Activated naive CD8-positive, alpha-beta T cell treated with anti-CD3 and anti-CD28 coated beads, Interleukin-2, amount 10 ng/mL, durations not matched to agents 7 days and 5 days (primary cell): ENCODE measurements at places on chromosomes 5 and 9. TPM values are rescaled to one million over a fixed set of nuclear protein-coding genes. Genes with fewer than 3 reads are reported as not detected.

- no peak overlapping the region for H3K4me3 ChIP-seq
- H3K27me3 ChIP-seq = no peaks in the 10 kb centered on the region
- H3K36me3 ChIP-seq = peaks cover 44% of the 10 kb centered on the region
- H3K27ac ChIP-seq = no peak overlapping the region
These were observed 6.5 kb downstream of the TMEM161B start for GRCh38 chr5:88262116-88262515.

DNA sequence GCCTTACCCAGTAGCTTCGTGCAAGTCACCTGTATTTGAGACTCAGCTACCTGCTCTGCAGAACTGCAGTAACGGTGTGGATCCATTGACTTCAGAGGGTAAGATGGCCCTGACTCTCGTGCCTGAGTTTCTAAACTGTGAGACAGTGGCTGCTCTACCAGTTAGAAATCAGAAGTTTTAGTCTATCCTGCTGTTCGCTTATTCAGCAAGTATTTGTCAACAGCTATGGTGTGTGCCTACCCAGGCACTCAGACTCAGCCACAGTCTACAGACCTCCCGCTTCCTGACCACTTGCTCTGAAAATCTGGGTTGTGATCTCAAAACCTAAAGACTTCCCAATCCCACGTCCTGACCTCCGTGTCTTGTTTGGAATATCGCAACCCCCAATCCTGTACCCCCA is 13.5 kb downstream of the AQP3 start:
- no peaks in the 10 kb centered on the region for H3K27me3 ChIP-seq
- H3K27ac ChIP-seq = no peak overlapping the region
- peaks cover 7% of the 10 kb centered on the region for H3K4me1 ChIP-seq

GRCh38 chr5:95583992-95584391 is 29.1 kb downstream of the ARSK start:
- H3K4me3 ChIP-seq = no peak overlapping the region
- H3K27ac ChIP-seq = no peak overlapping the region
- no peak for DNase-seq
- no peaks in the 10 kb centered on the region for H3K27me3 ChIP-seq
- peaks cover 18% of the 10 kb centered on the region for H3K36me3 ChIP-seq

- no peak for DNase-seq
- peaks cover 15% of the 10 kb centered on the region for H3K4me1 ChIP-seq
- H3K27me3 ChIP-seq = no peaks in the 10 kb centered on the region
- no peak overlapping the region for H3K4me3 ChIP-seq
- no peaks in the 10 kb centered on the region for H3K36me3 ChIP-seq
These were observed 65.6 kb downstream of the ANKRD55 start for GRCh38 chr5:56167519-56167918.

DNA sequence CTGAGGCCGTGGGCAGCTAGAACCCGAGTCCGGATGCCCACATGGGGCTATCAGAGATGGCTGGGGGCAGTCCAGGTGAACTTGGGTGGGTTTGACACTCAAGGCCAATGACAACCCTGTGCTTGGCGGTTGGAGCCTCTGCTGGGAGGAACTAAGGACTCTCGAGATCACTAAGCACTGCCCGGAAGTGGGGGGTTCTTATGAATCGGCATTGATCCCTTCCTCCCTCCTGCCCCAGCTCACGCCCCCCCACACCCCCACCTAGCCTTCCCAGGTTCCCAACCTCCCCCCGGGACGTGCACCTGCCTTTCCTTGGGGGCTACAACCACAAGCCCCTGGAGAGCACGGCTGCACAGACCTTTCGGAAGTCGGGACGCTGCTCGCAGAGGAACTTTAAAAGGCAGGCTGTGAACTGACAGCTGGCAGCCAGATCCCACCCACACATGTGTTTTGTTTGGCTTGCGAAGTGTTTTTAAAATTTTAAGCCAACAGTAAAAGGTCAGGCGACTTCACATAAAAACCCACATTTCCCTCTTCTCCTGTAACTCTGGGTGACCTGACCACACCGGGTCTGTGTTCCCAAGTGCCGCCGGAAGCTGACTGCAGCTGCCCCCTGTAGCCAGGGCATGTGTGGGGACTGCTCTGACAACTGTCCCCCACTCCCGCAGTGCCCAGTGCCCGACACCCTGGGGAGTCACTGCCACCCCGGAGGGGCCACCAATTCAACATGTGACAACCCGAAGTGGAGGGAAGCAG is 5.1 kb upstream of the RALGDS start:
- H3K27ac ChIP-seq = peak overlapping the region; percentile 73
- H3K4me1 ChIP-seq = peaks cover 58% of the 10 kb centered on the region
- no peaks in the 10 kb centered on the region for H3K27me3 ChIP-seq
- peak overlapping the region; percentile 62 for H3K4me3 ChIP-seq
- DNase-seq = no peak
- H3K36me3 ChIP-seq = peaks cover 10% of the 10 kb centered on the region

- H3K27me3 ChIP-seq = no peaks in the 10 kb centered on the region
- H3K36me3 ChIP-seq = no peaks in the 10 kb centered on the region
- no peak overlapping the region for H3K4me3 ChIP-seq
- H3K4me1 ChIP-seq = no peaks in the 10 kb centered on the region
- DNase-seq = no peak
These were observed 104.2 kb downstream of the TRIM32 start for GRCh38 chr9:116791326-116791725.

GRCh38 chr9:133423216-133423615 is 1.0 kb downstream of the ADAMTS13 start:
- peaks cover 18% of the 10 kb centered on the region for H3K27me3 ChIP-seq
- H3K4me3 ChIP-seq = no peak overlapping the region
- H3K4me1 ChIP-seq = peaks cover 21% of the 10 kb centered on the region

DNA sequence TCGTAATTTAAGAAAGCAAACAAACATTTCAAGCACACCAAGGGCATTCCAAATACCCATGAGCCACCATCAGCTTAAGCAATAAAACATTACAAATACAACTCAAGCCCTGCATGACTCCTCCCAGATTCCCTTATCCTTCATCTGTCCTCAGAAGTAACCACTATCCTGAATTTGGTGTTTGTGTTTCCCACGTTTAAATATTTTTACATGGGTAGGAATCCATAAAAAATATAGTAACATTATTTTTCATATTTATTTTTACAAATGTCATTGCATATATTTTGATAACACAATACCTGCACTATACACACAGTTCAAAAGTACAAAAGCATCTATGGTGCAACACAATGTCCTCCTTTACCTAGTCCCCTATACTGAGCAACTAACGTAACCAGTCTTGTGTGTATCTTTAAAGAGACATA is 6.4 kb downstream of the PRKAA1 start:
- no peak for DNase-seq
- H3K36me3 ChIP-seq = peaks cover 44% of the 10 kb centered on the region
- H3K27ac ChIP-seq = no peak overlapping the region
- peaks cover 33% of the 10 kb centered on the region for H3K4me1 ChIP-seq
- H3K27me3 ChIP-seq = no peaks in the 10 kb centered on the region

DNA sequence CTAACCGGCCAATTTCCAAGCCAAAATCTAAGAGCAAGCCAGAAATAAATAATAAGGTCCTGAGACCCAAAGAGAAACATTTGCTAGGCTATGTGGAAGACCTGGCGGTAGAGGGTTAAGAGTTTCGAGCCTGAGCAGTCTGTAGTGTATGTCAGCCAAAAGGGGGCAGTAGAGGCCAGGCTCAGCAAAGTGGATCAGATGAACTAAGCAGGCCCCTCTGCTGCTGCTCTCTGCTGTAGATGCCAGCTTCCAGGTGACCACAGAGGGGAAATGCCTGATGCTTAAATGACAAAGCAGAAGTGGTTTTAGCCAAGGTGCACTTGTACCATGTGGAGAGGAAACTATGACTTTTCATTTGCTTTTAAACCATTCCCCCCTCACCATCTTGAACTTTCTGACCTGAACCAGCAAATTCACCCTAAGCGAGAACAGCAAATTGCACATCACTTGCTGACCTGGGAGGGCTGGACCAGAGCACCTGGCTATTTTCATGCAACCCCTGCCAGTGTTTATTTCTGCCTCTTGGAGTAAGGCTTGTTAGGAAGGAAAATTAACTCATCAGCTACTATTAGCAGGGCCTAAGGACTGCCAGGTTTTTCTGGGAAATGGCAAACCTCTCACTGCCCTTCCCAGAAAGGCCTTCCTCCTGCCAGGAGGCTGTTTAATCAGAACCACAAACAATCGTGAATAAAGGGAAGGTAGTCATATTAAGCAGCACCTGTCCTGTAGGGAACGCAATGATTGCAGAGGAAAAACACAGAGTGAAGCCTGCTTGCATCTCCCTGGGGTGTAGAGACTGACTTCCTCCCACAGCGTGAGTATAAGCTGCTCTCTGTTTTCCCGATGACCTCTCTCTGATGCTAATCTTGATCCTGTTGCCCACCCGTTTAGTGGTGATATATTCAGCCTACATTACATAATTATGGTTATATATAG is 818.2 kb downstream of the TLR4 start:
- no peak overlapping the region for H3K4me3 ChIP-seq
- H3K27ac ChIP-seq = no peak overlapping the region
- DNase-seq = no peak
- H3K27me3 ChIP-seq = no peaks in the 10 kb centered on the region
- no peaks in the 10 kb centered on the region for H3K36me3 ChIP-seq
- H3K4me1 ChIP-seq = no peaks in the 10 kb centered on the region

GRCh38 chr5:134758176-134758503 is 439 bp upstream of the DDX46 start:
- peaks cover 31% of the 10 kb centered on the region for H3K4me1 ChIP-seq
- H3K4me3 ChIP-seq = peak overlapping the region; percentile 99
- DNase-seq = no peak
- H3K27me3 ChIP-seq = no peaks in the 10 kb centered on the region
- peaks cover 1% of the 10 kb centered on the region for H3K36me3 ChIP-seq

DNA sequence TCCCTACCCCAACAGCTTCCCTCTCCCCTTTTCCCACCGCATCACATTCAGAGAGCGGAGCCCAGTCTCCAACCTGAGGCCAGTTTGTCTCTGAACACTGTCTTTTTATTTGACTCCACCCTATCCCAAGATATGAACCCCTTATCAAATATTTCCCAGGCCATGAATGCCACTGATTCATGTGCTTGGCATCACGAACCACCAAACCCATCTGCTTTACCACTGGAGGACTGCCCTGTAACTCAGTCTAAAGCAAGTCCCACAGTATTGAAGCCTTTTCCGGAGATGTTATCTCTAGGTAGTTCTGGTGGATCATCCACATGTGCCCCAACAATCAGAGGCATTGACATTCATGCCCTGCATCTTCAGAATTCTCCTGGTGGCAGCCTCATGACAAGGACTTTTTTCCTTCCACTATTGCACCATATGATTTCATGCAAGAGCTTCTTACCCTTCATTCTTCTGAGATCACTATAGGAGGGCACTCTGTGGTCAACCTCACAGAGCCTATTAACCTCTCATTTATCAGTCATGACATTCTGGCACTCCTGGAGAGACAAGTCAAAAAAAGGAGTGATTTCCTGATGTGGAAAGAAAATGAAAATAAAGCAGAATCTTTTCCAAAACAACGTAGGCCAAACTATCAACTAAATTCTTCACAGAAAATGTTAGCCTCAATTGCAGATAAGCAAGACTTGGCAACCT is 12.3 kb upstream of the SPATA31D4 start:
- H3K27me3 ChIP-seq = no peaks in the 10 kb centered on the region
- DNase-seq = no peak
- no peak overlapping the region for H3K27ac ChIP-seq
- no peaks in the 10 kb centered on the region for H3K36me3 ChIP-seq
- H3K4me1 ChIP-seq = no peaks in the 10 kb centered on the region

- H3K27me3 ChIP-seq = no peaks in the 10 kb centered on the region
- no peak overlapping the region for H3K27ac ChIP-seq
- DNase-seq = no peak
- H3K36me3 ChIP-seq = peaks cover 51% of the 10 kb centered on the region
These were observed 54.2 kb downstream of the NAA35 start for GRCh38 chr9:85995097-85995496.

DNA sequence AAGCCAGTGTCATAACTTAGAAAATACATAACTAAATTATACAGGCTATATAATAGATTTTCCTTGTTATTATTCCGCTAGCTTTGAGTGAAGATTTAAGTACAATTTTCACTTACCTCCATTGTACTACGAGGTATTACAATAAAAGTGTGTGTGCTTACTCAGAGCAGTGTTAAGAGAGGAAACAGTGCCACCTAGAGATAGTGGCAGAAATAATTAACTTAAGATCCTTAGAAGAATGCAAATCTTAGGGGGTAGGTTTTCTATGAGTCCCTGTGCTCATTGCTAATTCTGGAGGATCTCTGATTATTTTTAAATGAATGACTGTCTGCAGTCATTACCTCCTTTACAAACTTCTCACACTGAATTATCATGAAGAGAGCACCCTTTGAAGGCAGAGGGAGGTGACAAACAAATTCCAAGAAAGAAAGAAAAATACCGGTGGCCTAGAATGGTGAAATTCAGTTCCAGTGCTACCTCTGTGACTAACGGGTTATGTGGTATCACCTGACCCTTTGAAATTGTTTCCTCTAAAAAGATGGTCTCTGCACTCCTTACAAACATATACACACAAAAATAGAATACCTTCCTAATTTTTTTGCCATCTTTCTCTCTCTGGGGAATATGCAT is 379.8 kb downstream of the TRIM36 start:
- no peaks in the 10 kb centered on the region for H3K4me1 ChIP-seq
- no peak overlapping the region for H3K27ac ChIP-seq
- no peak for DNase-seq
- no peak overlapping the region for H3K4me3 ChIP-seq
- H3K36me3 ChIP-seq = no peaks in the 10 kb centered on the region

GRCh38 chr5:105288946-105289345 is 1726.4 kb upstream of the NUDT12 start:
- H3K27me3 ChIP-seq = no peaks in the 10 kb centered on the region
- no peaks in the 10 kb centered on the region for H3K4me1 ChIP-seq
- no peak for DNase-seq
- H3K4me3 ChIP-seq = no peak overlapping the region

- H3K27ac ChIP-seq = no peak overlapping the region
- H3K4me1 ChIP-seq = peaks cover 9% of the 10 kb centered on the region
- H3K36me3 ChIP-seq = no peaks in the 10 kb centered on the region
- H3K4me3 ChIP-seq = no peak overlapping the region
- H3K27me3 ChIP-seq = peaks cover 11% of the 10 kb centered on the region
These were observed 16.1 kb downstream of the PDLIM4 start for GRCh38 chr5:132273631-132274030.

- H3K4me3 ChIP-seq = no peak overlapping the region
- no peaks in the 10 kb centered on the region for H3K36me3 ChIP-seq
- no peaks in the 10 kb centered on the region for H3K4me1 ChIP-seq
- DNase-seq = no peak
- no peaks in the 10 kb centered on the region for H3K27me3 ChIP-seq
These were observed 84.9 kb upstream of the MYO10 start for GRCh38 chr5:17020678-17021601.

GRCh38 chr9:114351932-114352331 is 22.3 kb downstream of the ORM2 start:
- DNase-seq = no peak
- peak overlapping the region; percentile 51 for H3K27ac ChIP-seq
- H3K4me1 ChIP-seq = peaks cover 54% of the 10 kb centered on the region
- H3K27me3 ChIP-seq = no peaks in the 10 kb centered on the region

- H3K27ac ChIP-seq = peak overlapping the region; percentile 1
- H3K27me3 ChIP-seq = peaks cover 12% of the 10 kb centered on the region
- DNase-seq = no peak
- no peaks in the 10 kb centered on the region for H3K36me3 ChIP-seq
- H3K4me3 ChIP-seq = no peak overlapping the region
- H3K4me1 ChIP-seq = no peaks in the 10 kb centered on the region
These were observed 123.7 kb downstream of the WDR41 start for GRCh38 chr5:77368367-77368766.

Gene ORM2
- total RNA-seq = not detected

Gene PCYOX1L
- total RNA-seq = 32.4 TPM

Gene TMEM267
- 19.8 TPM for total RNA-seq

Gene PLEKHG4B
- 0.03 TPM for total RNA-seq

Gene RNF183
- total RNA-seq = 0.14 TPM

Gene TIMD4
- 4.9 TPM for total RNA-seq

Gene TPD52L3
- total RNA-seq = not detected

Gene HBEGF
- total RNA-seq = 12.8 TPM

Gene OTULINL
- total RNA-seq = 68.4 TPM

Gene MYMK
- not detected for total RNA-seq
